Activated T-helper 1 cell treated with anti-CD3 and anti-CD28 coated beads, Interleukin-12 subunit alpha, Interleukin-12 subunit beta, Interleukin-2, Interleukin-4 antibody, amounts not matched to agents 30 ng/mL and 10 ng/mL and 1 ng/mL, durations not matched to agents 14 hours and 24 hours and 36 hours (primary cell): ENCODE measurements at places on chromosomes 5 and 9. TPM values are rescaled to one million over a fixed set of nuclear protein-coding genes. Genes with fewer than 3 reads are reported as not detected.

SPATA31D4 gene
- total RNA-seq, result not detected in 2 replicates

FBP2 gene
- not detected in 2 replicates for total RNA-seq

ADAMTS16 gene
- total RNA-seq, result not detected in 2 replicates

ZDHHC11B gene
- total RNA-seq, result not detected in 2 replicates

GRIN1 gene
- 0.05 TPM in 2 replicates for total RNA-seq

RNF183 gene
- total RNA-seq, result not detected in 2 replicates

PIP5KL1 gene
- 1.1 and 1.2 TPM in 2 replicates for total RNA-seq

PCDHGC3 gene
- total RNA-seq, result 0.31 and 0.32 TPM in 2 replicates

TMC1 gene
- total RNA-seq, result not detected in 2 replicates

TMOD1 gene
- total RNA-seq, result 0.81 and 0.86 TPM in 2 replicates

IL33 gene
- total RNA-seq, result not detected in 2 replicates

DNA sequence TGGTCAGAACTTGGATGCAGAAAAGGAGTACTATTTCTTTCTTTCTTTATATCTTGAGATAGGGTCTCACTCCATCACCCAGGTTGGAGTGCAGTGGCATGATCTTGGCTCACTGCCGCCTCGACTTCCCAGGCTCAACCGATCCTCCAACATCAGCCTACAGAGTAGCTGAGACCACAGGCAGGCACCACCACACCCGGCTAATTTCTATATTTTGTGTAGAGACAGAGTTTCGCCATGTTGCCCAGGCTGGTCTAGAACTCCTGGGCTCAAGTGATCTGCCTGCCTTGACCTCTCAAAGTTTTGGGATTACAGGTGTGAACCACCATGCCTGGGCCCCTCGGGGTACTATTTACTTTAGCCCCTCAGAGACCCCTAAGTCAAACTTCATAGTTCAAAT is 323.4 kb downstream of the TRPM3 start:
- DNase-seq, result no peak

- no peak for DNase-seq
Measured at GRCh38 chr5:68060382-68060781, 155.2 kb upstream of the PIK3R1 start.

GRCh38 chr9:128405780-128406171 is 14.9 kb upstream of the CERCAM start:
- no peak for DNase-seq

GRCh38 chr9:77474936-77475335 is 173.2 kb downstream of the GNA14 start:
- no peak for DNase-seq

DNA sequence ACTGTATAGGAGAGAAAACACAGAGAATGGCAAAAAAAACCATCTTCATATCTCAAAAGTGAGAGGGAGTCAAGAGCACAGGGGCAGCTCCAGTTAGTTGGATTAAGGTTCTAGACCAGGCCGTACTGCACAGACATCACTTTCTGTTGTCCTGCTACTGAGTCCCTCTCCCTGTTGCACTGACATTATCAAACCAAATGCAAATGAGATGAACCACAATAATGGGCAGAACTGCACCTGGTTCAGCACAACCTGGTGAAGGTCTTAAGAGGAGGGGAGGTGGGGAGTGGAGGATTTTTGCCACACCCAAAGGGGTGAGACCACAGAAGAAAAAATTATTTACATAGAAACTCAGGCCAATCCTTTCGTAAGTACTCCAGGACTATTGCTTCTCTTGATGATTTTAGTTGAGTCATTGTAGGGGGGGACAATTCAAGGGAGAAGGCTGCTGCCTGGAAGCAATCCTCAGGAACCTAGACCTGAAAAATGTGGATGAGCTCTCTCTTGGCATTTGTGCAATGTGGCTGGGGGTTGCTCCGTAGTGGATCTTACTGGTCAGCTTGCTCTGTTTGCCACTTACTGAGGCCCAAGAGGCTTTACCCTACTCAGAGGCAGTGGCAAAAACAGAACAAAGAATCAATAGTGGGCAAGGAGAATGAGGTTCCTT is 94.5 kb upstream of the PPP1R2B start:
- DNase-seq, result no peak

GRCh38 chr5:110001648-110002047 is 311.9 kb downstream of the MAN2A1 start:
- no peak for DNase-seq

GRCh38 chr5:13408616-13409015 is 535.9 kb downstream of the DNAH5 start:
- no peak for DNase-seq

DNA sequence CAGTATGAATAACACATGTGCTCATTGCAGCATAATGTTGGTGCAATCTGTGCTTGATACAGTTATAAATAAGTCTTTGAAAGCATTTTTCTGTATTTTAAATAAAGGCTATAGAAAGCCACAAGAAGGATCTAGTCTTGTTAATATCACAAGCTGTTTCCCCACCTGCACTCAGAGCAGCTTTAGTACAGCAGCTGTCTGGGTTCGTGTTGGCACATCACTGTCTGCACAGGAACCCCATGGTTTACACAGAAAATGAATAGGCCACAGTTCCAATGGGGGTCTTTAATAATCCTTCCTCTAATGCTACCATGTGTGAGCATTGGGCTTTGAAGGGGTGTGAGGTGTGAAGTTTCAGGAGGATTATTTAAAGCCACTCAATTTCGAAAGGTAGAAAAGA is 2269.7 kb downstream of the MAT2B start:
- DNase-seq, result no peak

- no peak for DNase-seq
Measured at GRCh38 chr9:97863314-97863713, 10.3 kb downstream of the FOXE1 start.

DNA sequence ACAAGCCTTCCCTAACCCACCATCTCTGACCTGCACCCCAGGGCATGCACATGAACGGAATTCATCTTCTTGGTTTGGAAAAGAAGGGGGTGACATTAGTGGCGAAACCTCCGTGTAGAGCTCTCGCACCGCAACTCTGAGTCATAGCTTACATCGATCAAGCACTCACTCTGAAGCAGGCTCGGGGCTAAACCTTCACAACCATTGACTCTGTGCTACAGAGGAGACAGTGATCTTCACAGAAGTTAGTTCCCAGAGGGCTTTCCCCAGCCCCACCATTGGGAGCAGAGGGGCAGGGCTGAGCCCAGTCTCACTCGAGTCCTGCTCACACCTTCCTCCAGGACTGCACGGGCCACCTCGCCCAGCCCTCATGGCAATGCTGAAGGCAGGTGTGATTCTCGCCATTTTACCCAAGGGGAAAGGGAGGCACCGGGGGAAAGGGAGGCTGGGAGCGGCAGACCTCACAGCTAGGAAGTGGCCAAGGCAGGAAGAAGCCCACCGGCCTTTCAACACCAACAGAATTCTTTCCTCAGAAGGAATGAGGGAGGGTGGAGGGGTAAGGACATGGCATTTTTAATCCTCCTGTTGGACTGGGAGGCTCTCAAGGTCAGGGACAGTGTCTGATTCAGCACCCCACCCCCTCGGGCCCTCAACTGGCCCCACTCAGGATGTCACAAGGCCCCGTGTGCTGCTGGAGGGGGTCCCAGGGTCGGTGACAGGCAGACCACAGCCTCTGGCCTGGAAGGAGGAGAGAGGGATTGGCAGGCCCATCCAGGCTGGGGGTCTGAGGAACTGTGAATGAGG is 25.9 kb upstream of the IL17B start:
- no peak for DNase-seq

GRCh38 chr9:35490910-35491465 is 1.1 kb downstream of the RUSC2 start:
- no peak for DNase-seq

DNA sequence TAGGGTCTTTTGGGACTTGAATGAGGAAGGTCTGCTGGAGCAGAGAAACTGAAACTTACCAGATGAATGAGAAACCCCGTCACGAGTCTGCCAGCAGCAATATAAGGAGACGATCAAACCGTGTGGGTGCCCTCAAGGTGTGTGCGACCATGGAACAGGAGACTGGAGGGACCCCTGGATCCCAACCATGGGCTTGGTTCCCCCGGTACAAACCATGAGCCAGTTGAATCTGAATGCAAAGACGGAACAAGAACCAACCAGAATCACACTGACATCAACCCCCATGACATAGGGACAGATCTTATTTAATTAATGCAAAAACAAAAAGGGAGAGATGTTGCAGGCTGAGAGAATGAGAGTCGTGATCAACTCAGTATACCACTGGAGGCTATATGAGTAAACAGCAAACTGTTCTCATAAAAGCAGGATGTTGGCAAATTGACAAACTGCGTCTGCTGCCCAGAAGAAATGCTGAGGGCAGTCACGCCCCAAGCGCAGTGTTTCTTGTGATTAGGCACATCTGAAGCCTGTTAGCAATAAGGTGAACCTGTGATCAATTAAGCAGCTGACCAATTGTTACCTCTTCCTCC is 475.5 kb upstream of the ACO1 start:
- DNase-seq, result no peak

DNA sequence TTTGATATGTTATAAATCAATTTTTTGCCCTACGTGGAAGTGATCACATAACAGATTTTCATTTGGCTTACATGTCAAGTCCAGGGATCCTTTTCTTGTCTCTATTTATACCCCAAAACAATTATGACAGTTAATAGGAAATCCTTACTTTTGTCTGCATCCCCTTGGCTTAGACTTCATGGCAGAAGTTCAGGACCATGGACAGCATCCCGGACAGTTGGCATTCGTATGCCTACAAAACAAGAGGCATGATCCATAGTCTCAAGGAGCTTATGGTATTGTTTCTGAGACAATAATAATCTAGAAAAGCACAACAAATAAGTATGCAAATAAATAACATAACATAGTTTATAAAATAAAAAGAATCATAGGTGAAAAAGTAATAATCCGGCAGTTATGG is 214.3 kb upstream of the GRIA1 start:
- no peak for DNase-seq

- no peak for DNase-seq
Measured at GRCh38 chr5:62780888-62781287, 202.3 kb downstream of the LRRC70 start.

DNA sequence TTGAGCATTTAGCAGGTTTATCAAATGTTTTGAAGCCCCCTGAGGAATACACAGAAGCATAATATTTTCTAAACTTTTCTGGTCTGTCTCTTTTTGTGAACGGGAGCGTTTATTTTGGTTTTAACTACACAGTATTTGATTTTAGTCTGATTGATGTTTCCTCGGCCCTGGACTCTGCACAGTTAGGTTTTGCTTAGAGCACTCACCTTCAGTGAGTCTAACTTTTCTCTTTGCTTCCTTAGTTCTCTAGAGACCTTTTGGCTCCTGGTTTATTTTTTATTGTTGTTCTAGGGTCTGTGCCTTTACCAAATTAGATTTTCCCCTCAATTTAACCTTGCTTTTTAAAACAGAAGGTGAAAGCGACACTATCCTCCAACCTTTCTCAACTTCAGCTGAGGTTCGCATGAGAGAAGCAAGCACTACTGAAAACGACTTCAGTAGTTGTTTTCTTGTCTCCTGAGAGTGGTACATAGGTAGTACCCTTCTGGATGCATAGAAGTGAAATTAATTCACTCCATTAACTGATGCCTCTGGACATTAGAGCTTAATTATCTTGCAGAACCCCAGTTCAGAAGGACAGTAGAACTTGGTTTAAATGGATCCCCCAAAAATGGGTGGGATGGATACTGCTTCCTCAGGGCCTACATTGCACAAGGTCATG is 166.7 kb upstream of the ELL2 start:
- DNase-seq, result no peak

GRCh38 chr5:16304846-16305245 is 125.3 kb upstream of the MARCHF11 start:
- no peak for DNase-seq

GRCh38 chr5:17190242-17190778 is 27.1 kb upstream of the BASP1 start:
- no peak for DNase-seq

DNA sequence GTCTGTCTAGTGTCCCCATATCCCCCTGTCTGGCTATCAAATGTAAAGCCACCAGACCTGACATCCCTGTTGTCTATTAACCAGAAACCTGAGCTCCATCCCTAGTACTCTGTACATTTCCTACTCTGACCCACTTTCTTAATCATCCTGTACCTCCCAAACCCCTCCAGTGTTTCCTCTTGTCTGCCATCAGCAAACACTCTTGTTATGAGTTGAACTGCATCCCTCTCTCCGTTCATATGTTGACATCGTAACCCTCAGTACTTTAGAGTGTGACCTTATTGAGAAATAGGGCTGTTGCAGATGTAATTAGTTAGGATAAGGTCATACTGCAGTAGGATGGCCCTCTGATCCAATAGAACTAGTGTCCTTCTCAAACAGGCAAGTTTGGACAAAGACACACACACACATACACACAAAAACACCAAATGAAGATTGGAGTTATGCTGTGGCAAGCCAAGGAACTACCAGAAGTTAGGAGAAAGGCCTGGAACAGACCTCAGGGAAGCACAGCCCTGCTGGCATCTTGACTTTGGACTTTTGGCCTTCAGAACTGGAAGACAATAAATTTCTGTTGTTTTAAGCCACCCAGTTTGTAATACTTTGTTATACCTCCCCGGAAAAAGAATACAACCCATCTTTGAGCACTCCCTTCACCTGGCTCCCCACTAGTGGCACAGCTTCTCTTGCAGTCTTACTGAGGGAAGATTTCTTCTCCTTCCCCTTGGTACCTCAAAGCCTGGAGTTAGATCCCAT is 180.0 kb upstream of the PTGER4 start:
- no peak for DNase-seq

- DNase-seq, result no peak
Measured at GRCh38 chr5:76372323-76373054, 30.6 kb upstream of the IQGAP2 start.

DNA sequence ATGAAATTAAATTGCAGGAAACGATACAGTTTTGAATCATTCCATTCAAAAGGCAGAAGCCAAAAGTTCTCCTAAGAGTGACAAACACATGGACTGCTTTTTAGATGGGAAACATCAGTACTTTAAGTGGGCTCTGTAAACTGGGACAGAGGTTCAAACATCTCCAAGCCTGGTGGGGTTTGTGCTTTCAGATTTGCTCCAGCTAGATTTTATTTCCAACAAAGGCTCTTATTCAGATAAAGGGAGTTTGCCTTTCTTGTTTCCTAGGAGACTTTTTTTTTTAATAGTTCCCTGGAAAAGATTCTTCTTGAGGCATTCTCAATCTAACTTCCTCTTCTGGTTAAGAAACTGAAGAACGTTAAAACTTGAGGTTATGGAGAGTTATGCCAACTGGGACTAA is 277.6 kb downstream of the TMEM38B start:
- DNase-seq, result no peak

DNA sequence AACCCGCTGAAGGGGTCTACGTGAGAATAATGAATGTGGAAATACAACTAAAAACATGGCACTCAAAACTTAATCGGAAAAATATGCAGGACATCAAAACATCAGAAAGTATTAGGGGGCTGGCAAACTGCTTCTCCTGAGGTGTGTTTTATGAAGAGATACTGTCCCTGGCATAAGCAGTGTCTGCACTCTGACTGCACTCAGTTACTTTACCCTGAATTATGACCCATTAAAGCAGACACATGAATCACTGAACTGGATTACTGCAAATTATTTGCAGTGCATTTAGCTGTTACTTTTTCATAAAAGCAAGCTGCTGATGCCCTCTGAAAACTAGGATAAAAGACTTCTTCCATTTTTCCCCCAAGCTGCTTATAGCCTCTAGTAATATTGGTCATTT is 164.9 kb downstream of the AP3B1 start:
- DNase-seq, result no peak
